Stimulated activated CD8-positive, alpha-beta memory T cell treated with anti-CD3 and anti-CD28 coated beads, Interleukin-4, amount 100 ng/mL, for 4 hours (primary cell): ENCODE measurements at places on chromosomes 7 and 10.
A peak's percentile ranks its signal among the peaks of the same experiment; 100 is the strongest.

DNA sequence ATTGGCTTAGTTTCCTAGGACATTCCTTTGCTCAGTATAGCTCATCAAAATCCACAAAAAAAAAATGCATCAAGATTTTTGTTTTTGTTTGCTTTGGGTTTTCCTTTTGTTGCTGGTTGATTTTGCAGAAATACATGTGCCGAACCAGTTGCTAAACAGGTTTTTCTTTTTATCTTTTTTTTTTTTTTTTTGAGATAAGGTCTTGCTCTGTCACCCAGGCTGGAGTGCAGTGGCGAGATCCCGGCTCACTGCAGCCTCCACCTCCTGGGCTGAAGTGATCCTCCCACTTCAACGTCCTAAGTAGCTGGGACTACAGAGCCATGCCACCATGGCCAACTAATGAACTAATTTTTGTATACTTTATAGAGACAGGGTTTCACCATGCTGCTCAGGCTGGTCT is 8.3 kb downstream of the CSTF2T start:
- no peak for DNase-seq

GRCh38 chr10:133173860-133174640 is 14.0 kb downstream of the KNDC1 start:
- no peak for DNase-seq

DNA sequence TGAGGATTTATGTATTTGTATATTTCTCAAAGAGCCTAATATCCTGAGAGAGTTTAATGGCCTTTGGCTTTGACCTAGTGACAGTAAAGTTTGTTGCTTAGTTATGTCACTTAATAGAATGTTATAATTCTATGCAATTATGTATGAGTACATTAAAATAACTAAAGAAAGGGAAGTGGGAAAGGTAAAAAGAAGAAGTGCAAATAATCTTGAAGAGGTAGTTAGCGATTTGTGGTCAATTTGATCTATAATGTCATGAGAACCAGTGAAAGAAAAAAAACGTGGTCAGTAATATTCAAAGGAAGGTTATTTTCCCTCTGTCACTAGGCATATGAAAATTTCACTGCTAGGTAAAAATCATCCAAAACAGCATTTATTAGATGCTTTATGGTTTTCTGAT is 143.4 kb upstream of the LSM8 start:
- no peak for DNase-seq

DNA sequence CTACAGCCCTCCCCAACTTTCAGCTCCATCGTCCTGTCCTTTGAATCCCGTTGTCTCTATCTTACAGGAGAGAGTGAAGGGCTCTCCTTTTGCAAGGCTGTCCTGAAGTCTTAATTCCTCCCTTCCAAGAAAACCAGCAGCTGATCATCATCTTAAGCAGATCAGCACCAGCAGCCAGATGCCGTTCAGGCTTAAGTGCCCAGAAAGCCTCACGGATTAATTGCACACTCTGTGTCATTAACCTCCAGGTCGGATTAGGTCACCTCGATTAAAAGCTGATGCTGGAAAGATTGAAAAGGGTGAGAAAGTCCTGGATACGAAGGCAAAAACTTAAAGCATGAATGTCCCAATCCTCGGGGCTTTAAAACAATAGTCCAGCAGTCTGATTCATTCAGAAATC is 24.8 kb upstream of the ADARB2 start:
- DNase-seq, result no peak

- DNase-seq, result no peak
Observed at GRCh38 chr7:92727755-92728154, 108.6 kb downstream of the CDK6 start.

GRCh38 chr7:99386584-99387238 is 12.2 kb downstream of the ARPC1B start:
- no peak for DNase-seq

DNA sequence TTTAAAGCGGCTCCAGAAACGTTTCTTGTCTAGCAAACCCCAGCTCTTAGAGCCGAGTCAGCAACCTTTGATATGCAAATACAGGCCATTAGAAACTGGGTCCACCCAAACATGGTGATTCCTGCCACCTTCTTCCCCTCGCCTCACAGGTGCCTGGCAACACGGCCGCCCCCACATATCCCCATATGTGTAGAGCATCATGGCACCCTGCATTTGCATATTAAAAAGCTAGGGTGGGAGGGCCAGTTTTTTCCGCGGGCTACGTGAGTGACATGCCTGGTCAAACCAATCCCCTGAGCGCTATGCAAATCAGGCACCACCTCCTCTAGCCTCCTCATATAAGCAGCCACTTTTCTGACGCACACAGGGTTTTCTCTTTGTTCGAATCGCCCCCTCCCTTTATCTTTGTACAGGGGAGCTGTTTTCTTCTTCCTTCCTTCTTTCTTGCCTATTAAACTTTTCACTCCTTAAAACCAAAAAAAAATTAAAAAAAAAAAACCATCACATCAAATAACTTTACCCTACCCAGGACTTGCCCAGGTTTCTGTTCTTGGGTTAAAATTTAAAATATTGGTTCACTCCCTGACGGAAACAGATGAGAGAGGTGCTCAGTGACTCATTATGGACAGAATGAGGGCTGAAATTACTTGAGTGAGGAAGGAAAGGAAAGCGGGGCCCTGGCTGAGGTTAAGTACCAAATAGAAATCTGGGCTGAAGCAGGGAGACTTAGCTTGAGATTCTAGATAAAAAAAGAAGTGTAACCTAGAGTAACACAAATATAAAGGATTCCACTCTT is 59.8 kb downstream of the COA1 start:
- peak; percentile 54 for DNase-seq

GRCh38 chr10:75469006-75469616 is 37.7 kb downstream of the LRMDA start:
- DNase-seq, result no peak

GRCh38 chr10:104867966-104868598 is 227.0 kb downstream of the SORCS3 start:
- DNase-seq, result no peak

- DNase-seq, result no peak
Observed at GRCh38 chr7:69166979-69167516, 431.2 kb upstream of the AUTS2 start.

- DNase-seq, result no peak
Observed at GRCh38 chr7:32204361-32205018, 134.3 kb upstream of the PDE1C start.

- no peak for DNase-seq
Observed at GRCh38 chr10:3692387-3692999, 92.5 kb downstream of the KLF6 start.

GRCh38 chr10:79202188-79203013 is 133.6 kb downstream of the ZMIZ1 start:
- no peak for DNase-seq

DNA sequence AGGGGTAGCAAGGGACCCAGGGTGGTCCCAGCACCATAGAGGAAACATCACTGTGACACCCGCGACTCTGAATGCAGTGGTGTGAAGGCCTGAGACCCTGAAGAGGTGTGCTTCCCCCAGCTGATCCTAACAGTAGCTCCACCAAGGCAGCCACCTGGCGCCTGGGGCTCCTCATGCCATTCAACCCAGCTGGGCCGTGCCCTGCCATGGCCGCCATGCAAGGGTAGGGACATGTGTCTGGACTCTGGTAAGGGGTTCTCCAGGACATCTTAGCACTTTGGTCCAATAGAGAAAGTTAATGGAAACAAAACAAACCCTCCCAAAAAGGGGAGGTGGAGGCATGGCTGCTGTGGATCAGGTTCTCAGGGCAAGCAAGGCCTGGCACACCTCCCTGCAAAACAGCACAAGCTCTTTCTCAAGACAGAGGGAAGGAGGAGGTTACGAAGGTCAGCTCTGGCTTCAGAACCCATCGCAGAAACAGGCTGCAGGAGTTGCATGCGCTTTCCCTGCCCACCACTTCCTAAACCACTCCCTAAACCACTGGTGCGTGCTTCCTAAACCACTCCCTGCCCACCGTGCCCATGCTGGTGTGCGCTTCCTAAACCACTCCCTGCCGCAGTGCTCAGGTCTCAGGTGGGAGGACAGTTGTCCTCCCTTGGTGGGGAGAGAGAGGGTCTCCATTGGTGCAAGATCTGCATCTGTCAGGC is 108.7 kb downstream of the LARP4B start:
- no peak for DNase-seq

GRCh38 chr7:155227004-155227787 is 70.5 kb upstream of the INSIG1 start:
- DNase-seq, result no peak

GRCh38 chr10:47023237-47024045 is 112.2 kb downstream of the PTPN20 start:
- DNase-seq, result no peak

DNA sequence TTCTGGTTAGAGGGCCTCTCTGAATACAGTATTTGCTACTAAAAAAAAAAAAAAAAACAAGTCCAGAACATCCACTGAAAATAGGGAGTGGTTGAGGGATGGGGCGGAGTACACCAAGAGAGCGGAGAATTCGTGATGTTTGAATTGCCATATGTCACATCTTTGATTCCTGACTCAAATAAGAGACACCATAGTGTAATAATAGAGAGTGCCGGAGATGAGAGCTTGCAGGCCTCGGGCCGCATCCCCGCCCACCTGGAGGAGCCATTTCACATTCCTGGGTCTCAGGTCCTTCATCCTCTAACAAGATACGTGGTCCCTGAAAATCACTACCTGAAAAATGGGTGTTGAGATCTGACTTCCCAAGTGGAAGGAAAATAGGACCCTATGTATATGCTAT is 46.8 kb downstream of the KIAA1549 start:
- no peak for DNase-seq

DNA sequence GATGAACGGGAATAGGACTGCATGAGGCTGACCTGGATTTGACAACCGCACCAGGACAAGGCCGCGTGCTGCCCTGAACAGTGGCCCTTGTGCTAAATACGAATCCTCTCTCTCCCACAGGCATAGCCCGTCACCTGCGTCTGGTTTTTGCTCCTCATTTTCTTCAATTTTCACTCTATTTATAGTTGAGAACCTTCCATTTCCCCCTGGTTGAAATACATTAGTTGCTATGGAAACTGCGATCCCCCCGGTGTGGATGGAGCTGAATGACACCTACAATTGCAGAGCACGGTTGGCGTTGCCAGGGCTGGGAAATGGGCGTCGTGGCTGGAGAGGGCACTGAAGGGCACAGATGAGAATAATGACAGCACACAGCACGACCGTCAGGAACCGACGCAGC is 158.6 kb upstream of the PITRM1 start:
- DNase-seq, result no peak

DNA sequence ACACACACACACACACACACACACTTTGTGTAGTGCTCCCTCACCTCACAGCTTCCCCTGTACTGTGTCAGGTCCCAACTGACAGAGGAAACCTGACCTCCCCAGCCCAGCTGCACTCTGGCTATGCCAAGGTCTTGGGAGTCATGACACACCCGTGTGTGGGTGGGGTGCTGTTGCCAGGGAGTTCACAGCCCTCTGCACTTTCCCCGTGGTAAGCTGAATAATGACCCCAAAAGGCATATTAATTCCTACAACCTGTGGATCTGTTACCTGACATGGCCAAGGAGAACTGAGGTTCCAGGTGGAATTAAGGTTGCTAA is 8.9 kb upstream of the NANOS1 start:
- no peak for DNase-seq

DNA sequence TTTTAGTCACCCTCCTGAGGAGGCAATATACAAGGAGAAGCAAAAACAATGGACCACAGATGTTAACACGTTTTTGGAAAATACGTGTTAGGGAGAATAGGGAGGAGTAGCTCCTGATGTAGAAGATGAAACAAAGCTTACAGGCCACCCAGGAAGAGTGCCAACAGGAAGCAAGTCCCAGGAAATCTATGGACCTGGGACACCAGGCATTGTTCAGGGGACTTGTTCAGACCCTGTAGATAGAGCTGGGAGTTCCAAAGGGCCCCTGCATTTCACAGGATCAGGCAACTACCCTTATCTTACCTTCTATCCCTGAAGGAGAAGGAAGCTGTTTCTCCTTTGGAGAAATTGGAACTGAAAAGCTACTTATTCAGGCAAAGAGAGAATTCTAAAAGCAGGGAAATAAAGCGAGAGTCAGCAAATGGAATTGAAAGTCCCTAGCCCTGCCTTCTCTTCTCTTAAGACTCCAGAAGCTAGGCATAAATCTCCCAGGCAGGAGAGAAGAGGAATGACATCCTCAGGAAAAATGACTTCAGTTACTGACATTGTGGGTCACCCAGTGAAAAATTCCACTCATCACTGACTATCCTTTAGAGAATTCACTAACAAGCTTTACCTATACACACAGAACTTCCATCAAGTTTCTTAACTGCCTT is 77.7 kb upstream of the FAM3C start:
- no peak for DNase-seq

DNA sequence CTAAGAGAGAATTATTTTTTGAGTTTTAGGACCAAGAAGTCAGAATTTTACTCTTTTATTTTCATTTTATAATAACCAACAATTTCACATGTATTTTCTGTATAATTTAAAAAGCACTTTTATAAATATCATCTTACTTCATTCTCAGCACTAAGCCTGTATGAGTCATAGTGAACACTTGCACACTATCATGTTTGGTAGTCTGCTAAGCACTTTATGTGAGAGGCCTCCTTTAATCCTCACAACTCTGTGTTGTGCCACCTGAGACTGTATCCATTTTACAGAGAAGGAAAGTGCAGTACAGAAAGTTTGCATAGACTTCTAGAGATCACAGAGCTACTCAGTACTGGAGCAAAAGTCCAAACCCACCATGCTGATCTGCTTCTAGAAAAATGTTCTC is 939.6 kb downstream of the NRG3 start:
- no peak for DNase-seq

DNA sequence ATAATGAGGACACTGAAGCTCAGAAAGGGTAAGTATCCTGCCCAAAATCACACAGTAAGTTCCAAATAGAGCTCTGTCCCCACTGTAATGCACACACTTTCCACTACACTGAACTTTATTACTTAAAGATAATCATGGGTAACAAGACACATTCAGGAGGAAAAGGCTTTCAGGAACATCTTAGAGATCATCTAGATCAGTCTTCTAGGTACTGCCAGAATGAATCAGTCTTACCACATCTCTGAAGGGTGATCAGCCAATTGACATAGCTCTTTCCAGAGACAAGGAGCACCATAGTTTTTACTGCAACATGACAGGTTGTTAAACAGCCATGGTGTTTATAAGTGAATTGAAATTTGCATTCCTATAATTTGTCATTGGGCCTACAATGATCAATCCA is 5.4 kb upstream of the HERPUD2 start:
- no peak for DNase-seq

DNA sequence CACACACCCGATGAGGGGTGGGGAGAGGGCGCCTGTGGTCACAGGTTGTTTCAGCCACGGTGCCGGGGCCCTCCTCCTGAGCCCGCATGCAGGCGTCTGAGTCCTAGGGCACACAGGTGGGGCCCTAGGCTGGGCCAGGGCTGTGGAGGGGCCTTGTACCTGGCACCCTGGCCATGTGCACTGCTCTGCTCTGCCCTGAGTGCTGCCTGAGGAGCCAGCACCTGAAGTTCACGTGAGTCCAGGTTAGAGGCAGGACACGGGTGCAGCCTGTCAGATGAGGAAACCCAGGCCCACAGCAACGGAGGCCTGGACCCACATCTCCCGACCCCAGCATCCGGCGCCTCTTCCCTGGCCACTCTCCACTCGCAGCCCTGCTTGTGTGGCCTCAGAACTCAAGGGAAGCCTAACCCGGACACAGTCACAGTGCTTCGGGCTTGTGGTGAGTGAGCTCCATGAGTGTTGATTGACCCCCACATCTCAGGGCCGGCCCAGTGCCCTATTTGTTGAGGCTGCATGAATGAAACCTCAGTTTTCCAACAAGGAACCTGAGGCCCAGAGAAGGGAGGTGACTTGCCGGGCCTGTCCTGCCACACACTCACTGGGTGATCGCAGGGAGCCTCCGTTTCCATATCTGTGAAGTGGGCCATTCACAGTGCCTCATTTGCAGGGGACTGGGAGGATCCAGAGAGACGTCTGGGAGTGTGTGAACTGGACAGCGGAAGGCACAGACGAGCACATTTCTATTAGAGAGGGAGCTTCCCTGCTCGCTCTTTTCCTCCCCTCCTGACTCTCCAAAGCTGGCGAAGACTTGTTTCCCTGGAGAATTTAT is 39.6 kb downstream of the PPIF start:
- DNase-seq, result no peak
